ENCODE measurements at places on chromosomes 2 and 18. TPM values are rescaled to one million over a fixed set of nuclear protein-coding genes. Genes with fewer than 3 reads are reported as not detected.

DNA sequence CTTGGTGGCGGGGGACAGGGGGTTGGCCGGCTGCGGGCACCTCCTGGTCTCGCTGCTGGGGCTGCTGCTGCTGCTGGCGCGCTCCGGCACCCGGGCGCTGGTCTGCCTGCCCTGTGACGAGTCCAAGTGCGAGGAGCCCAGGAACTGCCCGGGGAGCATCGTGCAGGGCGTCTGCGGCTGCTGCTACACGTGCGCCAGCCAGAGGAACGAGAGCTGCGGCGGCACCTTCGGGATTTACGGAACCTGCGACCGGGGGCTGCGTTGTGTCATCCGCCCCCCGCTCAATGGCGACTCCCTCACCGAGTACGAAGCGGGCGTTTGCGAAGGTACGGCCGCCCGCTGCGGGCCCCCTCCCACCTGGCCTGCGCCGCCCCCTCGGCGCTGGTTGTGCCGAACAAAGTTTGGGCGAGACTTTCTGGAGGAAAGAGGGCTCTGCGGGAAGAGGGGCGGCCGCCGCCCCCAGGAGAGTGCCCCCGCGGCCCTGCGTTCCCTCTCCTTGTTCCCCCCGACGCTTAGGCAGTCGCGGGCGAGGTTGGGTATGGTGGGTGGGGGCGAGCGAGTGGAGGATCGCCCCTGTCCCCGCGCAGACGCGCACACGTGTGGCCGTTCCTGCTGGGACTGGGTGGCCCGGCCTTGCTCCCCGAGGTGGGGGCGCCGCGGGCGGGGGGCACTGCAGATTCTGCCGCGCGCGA is 866 bp downstream of the CRIM1 start:
- peak overlapping the region; percentile 24 for H3K4me3 ChIP-seq
- H3K27me3 ChIP-seq, result no peaks in the 10 kb centered on the region
- peak; percentile 63 for DNase-seq
- H3K4me1 ChIP-seq, result peaks cover 27% of the 10 kb centered on the region

The PLB1 gene
- 2.2 TPM for total RNA-seq

DNA sequence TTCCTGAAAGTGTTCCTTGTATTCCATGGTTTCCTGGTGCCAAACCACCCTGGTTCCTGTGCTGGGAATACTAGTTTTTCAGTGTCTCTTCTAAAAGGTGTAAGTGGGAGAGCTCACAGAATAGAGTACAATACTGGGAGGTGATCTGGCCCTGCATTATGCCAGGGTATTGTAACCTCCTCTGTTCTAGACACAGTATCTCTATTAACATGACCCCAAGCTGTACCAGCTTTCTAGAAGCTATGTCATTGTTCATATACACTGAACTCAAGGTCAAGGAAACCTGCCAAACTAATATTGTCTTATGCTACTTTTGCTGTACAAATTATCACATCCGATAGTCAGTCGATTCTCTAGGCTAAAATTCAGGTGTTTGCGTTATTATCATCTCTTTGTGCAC is 32.7 kb downstream of the SETBP1 start:
- no peak overlapping the region for H3K4me3 ChIP-seq
- DNase-seq, result no peak
- H3K27ac ChIP-seq, result no peak overlapping the region
- no peaks in the 10 kb centered on the region for H3K27me3 ChIP-seq
- H3K4me1 ChIP-seq, result peaks cover 3% of the 10 kb centered on the region
- no peaks in the 10 kb centered on the region for H3K36me3 ChIP-seq

DNA sequence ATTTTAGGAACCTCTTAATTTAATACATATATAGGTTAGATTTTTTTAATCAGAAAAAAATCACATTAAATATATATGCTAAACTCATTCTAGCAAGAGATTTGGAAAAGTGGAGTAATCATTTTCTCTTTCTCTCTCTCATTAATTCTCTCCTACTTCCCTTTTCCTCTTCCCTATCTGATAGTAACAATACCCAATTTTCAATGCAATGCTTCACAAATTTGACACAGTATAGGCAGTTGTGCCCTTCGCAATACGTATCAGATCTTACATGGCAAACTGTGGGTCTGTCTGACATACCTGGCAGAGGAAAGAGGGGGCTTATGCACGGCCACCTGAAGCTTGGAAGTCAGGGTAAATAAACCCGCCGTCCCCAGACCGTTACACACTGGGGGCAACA is 444.3 kb downstream of the NBAS start:
- H3K27me3 ChIP-seq, result no peaks in the 10 kb centered on the region
- H3K36me3 ChIP-seq, result no peaks in the 10 kb centered on the region
- H3K27ac ChIP-seq, result no peak overlapping the region
- DNase-seq, result no peak
- no peak overlapping the region for H3K4me3 ChIP-seq

DNA sequence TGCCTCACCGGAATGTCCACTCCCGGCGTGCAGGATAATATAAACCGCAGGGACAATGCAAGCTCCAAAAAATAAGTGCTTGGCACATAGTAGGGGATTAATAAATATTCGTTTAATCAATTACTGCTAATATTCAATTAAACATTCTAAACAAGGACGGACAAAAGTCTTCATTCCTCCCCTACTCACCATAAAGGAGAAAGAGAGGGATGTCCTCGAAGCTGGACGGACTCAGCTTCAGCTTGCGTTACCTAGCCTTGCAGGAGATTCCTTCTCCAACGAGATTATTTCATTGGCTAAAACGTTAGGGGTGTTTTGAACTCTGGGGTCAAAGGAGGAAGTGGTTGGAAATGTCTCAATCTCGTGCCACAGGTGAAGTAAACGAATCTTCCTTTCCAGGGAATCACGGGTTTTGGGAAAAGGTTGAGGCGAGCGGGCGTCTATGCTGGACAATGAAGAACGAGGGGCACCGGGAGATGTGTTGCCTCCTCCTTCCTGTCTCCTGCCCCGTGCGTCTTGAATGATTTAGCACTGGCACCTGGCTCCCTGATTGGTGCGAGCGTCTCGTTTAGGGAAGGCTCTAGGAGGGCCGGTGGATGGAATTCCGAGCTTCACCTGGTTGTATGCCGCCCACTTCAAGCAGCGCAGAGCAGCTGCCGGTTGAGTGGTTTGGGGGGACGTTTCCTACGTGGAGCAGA is 2.0 kb upstream of the GAD1 start:
- peaks cover 48% of the 10 kb centered on the region for H3K4me1 ChIP-seq
- H3K36me3 ChIP-seq, result no peaks in the 10 kb centered on the region
- no peak overlapping the region for H3K27ac ChIP-seq
- no peak for DNase-seq
- peaks cover 34% of the 10 kb centered on the region for H3K27me3 ChIP-seq

DNA sequence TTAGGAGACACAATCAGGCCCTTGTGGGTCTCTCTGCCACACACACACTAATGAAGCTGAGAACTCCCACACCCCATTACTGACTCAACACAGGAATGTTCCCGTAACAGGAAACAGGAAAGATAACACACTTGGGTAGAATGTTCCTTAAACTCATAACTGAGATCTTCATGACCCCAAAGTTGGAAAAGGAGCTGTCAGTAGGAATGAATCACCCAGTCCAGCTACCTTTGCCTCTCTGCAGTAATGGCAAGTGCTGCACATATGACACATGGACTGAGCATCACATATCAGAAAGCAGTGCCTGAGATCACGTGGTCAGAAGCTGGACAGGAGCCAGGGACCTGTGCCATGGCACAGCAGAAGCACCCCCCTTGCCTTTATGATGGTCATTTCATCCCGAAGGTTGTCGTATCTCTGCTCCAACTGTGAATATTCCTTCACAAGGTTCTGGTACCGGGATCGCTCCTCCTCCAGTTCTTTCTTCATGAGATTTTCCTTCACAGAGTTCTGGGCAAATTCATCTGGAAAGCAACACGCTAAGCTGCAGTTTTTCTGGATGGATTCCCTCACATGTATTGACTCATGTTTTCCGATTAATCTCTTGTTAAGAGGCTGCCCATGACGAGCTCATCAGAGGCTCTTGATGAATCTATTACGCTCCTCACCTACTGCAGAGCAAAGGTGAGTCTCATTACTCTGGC is 65.4 kb upstream of the ACAA2 start:
- H3K4me3 ChIP-seq, result no peak overlapping the region
- H3K27me3 ChIP-seq, result no peaks in the 10 kb centered on the region

DNA sequence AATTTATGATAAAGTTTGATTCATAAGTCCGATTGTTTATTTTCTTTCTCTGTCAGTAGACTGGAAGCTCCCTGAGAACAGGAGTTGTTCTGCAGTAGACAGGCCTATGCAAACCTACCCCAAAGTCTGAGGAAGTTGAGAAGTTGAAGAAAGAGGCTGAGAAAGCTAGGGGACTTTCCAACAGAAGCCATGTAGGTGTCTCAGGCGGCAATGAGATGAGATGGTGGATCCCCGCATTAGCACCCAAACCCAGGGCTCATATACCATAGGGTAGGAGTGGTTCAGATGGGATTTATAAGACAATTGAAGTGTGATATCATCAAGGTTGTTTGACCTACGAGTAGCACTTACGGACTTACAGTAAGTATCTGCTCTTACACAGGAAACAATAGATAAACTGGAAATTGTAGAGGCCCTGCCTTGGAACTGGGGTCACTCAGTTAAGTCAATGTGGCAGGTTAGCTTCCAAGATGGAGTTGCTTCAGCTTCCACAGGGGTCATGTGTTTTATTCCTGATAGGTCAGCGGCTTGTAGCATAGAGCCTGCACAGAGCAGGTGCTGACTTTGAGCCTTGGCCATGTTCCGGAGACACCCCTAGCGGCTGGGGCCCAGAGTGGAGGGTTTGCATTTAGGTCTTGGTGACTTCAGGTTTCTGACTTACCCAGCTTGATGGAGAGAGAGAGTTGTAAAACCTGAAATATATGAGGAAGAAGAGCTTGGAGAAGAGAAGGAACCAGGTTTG is 2.3 kb upstream of the PSD4 start:
- H3K27me3 ChIP-seq, result no peaks in the 10 kb centered on the region
- no peak for DNase-seq
- H3K36me3 ChIP-seq, result no peaks in the 10 kb centered on the region
- H3K4me3 ChIP-seq, result no peak overlapping the region

DNA sequence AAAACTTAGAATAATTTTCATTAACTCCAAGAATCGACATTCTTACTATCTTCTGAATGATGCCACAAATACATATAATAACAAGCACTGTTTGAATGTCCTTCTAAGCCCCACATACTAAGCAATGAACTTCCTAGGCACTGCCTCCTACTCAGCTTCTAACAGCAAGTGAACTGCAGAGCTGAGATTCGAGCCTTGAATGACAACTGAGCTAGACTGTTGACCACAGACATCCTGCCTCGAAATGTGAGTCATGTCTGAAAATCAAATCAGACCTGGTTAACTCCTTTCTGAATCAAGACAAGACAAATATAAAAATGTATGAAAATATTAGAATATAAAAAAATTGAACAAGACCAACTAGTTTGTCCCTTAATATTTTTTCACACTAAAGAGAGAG is 108.1 kb downstream of the MYT1L start:
- no peak overlapping the region for H3K4me3 ChIP-seq
- H3K36me3 ChIP-seq, result no peaks in the 10 kb centered on the region
- DNase-seq, result no peak
- H3K27ac ChIP-seq, result no peak overlapping the region
